Stimulated activated naive CD8-positive, alpha-beta T cell treated with anti-CD3 and anti-CD28 coated beads, Interleukin-15, Interleukin-2, amounts not matched to agents 100 U/mL and 50 U/mL, for 24 hours (primary cell): ENCODE measurements at places on chromosomes 16 and 17.
A peak's percentile ranks its signal among the peaks of the same experiment; 100 is the strongest.

- no peak for DNase-seq
These were observed 14.6 kb upstream of the TMEM92 start for GRCh38 chr17:50259477-50260324.

DNA sequence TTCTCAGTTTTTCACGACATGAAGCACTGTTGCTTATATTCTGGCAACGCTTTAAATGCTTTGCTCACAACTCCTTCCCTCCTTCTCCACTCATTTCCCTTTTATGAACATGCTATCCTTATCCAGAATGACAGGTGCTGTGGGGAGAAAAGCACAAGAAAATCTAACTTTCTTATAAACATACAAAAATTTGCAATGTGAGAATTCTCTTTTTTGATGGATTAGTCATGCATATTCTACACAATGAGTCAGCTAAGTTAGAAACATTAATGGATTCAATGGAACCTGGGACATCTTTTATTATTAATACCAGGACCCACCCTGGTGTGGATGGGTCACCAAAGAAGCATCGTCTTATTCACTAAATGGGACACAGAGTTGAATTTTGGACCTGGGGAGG, 234.6 kb upstream of the CDH5 start:
- no peak for DNase-seq

GRCh38 chr17:57724026-57724728, 20.9 kb downstream of the CCDC182 start:
- DNase-seq, result no peak

- DNase-seq, result no peak
These were observed 10.4 kb upstream of the CAMKK1 start for GRCh38 chr17:3903051-3903825.

GRCh38 chr16:25626172-25626571, 65.6 kb upstream of the HS3ST4 start:
- no peak for DNase-seq

DNA sequence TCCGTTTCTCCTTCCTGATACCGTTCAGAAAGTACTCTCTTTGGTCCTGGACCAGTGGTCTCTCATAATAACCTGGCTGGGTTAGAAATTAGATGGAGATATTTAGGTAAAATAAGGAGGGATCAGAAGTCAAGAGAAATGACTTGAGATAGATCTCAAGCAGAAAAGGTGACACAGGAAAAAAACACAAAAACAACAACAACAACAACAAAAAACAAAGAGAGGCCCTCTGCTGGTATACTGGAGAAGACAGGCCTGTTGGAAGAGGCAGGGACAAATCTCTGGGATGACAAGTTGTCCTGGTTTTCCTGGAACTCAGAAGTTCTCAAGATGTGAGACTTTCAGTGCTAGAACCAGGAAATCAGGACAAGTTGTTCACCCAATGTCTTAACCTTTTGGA, 430.5 kb downstream of the SHISA9 start:
- DNase-seq, result no peak

GRCh38 chr16:47722046-47722445, 260.9 kb downstream of the PHKB start:
- no peak for DNase-seq

DNA sequence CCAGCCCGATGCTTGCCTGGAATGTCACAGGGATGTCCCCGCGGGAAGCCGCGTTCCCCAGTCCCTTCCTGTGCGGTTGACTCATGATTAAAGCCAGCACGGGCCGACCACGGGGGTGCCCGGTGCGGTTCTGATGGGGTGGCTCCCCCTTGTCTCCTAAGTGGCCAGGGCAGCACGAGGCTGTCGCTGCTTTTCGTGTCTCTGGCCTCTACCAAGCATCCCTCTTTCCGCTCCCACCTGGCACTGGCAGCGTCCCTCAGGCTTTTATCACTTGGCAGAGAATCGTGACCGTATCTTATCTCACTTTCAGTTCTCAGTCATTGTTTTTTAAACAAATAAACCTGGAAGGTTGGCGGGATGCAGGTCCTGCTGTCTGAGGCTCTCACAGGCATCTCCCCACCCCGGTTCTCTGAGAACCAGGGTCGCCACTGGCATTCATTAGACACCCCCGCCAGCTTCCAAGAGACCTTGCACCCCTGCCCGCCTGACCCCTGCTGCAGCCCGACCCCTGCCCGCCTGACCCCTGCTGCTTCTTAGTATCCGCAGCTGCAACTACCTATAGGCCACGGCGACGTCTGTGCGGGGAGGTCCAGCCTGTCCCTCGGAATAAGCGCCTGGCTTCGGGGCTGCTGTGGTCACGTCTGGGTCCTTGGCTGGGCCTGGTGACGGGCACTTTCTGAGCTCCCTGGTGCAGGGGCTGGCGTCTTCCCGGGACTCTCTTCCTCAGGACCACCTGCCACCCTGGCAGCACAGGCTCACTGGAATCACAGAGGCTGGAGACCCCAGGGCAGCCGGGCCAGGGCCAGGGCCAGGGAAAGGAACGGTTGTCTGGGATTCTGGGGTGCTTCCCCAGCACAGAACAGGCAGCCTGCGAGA, 7.5 kb downstream of the C1QTNF8 start:
- DNase-seq, result no peak

GRCh38 chr16:15493466-15494180, 59.2 kb downstream of the BMERB1 start:
- peak; percentile 3 for DNase-seq

GRCh38 chr16:88927661-88928060, 49.3 kb downstream of the CBFA2T3 start:
- DNase-seq, result no peak

GRCh38 chr16:71645450-71645849, 19.5 kb downstream of the MARVELD3 start:
- no peak for DNase-seq

- no peak for DNase-seq
These were observed 33.9 kb upstream of the MEAK7 start for GRCh38 chr16:84538222-84538840.

DNA sequence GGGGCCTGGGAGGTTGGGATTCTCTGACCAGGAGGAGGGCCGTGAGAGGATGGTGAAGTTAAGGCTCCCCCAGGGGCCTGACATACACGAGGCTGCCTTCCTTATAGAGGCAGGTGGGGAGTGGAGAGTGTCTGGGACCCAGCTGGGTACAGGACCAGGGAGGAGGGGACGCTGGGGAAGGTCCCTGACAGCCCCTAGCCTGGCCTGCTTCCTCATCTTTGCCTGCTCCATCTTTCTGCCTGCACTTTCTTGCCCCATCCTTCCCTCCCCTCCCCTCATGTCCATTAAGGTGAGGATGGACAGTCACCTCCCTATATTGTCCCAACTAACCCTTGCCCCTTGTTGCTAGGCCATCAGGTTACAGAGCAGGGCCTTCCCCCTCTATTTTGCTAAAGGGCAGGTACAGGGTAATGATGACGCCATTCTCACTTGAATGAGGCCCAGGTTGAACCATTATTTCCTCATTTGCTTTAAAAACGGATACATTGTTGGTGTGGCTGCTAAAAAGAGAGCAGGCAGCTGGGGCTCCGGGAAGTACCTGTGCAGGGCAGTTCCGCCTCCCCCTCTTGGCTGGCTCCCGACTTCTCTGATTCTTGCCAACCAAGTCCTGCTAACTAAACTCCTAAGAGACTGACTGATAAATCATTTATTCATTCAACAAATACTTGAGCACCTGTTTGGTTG, 1.3 kb downstream of the C17orf99 start:
- no peak for DNase-seq

- no peak for DNase-seq
These were observed 55.7 kb downstream of the SREBF1 start for GRCh38 chr17:17780922-17781590.

- DNase-seq, result no peak
These were observed 7.3 kb upstream of the PRPSAP2 start for GRCh38 chr17:18850679-18851078.

GRCh38 chr16:61214780-61215179, 821.5 kb downstream of the CDH8 start:
- no peak for DNase-seq

DNA sequence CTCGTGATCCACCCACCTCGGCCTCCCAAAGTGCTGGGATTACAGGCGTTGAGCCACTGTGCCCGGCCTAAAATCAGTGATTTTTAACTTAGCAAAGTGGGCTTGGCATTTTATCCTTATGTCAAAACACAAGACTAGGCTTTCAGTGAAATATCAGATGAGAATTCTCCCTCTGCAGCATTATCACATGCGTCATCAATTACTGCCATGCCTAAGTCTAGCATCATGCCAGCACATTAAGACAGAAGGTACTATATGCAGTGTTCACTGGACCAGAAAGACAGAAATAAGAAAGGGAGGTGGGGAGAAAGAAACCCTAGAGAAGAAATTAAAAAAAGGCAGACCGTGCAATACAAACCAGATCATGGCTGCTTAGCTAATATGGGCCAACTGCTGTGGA, 29.8 kb downstream of the GPATCH8 start:
- DNase-seq, result no peak

- DNase-seq, result no peak
These were observed 16.9 kb upstream of the CPD start for GRCh38 chr17:30361766-30362279.
